Stimulated activated CD8-positive, alpha-beta memory T cell treated with anti-CD3 and anti-CD28 coated beads, Interleukin-7, amount 100 ng/mL, for 4 hours (primary cell): ENCODE measurements at places on chromosomes 5 and 9.

- DNase-seq: no peak
These were observed 33.7 kb downstream of the SLC31A2 start for GRCh38 chr9:113184539-113184938.

GRCh38 chr5:146428658-146429057 is 18.5 kb upstream of the TCERG1 start:
- DNase-seq: no peak

- no peak for DNase-seq
These were observed 1.6 kb upstream of the PAIP2 start for GRCh38 chr5:139340051-139340450.

GRCh38 chr9:68644831-68645230 is 60.2 kb upstream of the PIP5K1B start:
- DNase-seq: no peak

DNA sequence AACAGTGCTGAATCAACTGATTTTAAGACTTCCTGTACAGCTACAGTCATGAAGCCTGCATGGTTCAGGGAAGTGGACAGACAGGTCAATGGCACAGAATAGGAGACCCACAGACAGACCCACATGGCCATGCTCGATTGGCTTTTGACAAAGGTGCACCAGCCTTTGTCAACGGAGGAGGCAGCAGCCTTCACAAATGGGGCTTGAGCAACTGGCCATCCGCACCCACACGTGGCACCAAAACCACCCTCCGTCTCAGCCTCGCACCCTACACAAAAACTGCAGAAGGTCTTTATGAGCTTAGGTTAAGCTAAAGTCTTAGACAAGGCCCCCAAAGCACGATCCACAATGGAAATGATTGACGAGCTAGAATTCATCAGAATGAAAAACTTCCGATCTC is 59.5 kb upstream of the UBAC1 start:
- no peak for DNase-seq
